HEK293T (cell line): ENCODE measurements at places on chromosomes 2 and 18.

GRCh38 chr2:69945441-69945840 is 16.0 kb downstream of the ASPRV1 start:
- DNase-seq, result no peak

- DNase-seq, result no peak
Measured at GRCh38 chr2:11703700-11704099, 33.7 kb upstream of the NTSR2 start.

DNA sequence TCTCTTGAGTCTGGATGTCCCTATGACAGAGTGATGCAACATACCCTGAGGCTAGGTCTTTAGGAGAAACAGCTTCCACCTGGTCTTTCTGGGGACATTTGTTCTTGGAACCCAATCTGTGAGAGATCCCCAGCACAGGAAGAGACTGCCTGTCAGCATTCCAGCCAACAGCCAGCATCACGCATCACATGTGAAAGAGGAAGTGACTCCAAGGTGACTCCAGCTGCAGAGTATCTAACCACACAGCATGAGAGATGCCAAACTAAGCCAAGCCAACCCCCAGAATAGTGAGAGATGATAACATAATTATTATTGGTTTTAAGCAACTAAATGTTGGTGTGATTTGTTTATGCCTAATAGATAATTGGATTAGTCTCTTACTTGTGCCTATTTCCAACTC is 35.7 kb downstream of the C18orf63 start:
- DNase-seq, result no peak

GRCh38 chr2:236552212-236552542 is 17.4 kb upstream of the ACKR3 start:
- no peak for DNase-seq

DNA sequence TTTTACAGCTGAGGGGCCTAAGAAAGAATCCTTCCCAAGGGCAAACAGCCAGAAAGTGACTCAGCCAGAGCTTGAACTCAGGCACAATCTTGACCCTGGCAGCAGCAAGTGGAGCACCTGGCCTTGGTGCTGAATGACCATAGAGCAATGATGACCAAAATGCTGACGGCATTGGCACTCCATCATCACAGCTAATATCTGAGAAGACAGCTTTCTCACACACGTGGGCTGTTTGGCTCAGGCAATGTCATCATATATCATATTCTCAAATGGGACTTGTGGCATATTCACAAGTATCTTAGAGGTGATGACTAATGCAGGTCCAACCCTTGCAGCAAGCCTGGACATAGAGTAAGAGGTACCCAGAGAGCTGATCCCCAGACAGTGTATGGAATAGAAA is 443.9 kb upstream of the MYT1L start:
- DNase-seq, result no peak

GRCh38 chr2:28607730-28608499 is 112.1 kb downstream of the PLB1 start:
- no peak for DNase-seq

- no peak for DNase-seq
Measured at GRCh38 chr18:78521136-78521535, 458.5 kb upstream of the SALL3 start.
